Hindlimb muscle (tissue), 1 donor: ENCODE measurements at places on chromosomes 11 and 22. TPM values are rescaled to one million over a fixed set of nuclear protein-coding genes. Genes with fewer than 3 reads are reported as not detected.

IFITM10 gene
- polyA plus RNA-seq: 0.19 TPM

PRR33 gene
- 7.2 TPM for polyA plus RNA-seq

ALDH3B2 gene
- polyA plus RNA-seq: 0.90 TPM

CDHR5 gene
- 4.1 TPM for polyA plus RNA-seq

LRRC55 gene
- polyA plus RNA-seq: 1.7 TPM

DNA sequence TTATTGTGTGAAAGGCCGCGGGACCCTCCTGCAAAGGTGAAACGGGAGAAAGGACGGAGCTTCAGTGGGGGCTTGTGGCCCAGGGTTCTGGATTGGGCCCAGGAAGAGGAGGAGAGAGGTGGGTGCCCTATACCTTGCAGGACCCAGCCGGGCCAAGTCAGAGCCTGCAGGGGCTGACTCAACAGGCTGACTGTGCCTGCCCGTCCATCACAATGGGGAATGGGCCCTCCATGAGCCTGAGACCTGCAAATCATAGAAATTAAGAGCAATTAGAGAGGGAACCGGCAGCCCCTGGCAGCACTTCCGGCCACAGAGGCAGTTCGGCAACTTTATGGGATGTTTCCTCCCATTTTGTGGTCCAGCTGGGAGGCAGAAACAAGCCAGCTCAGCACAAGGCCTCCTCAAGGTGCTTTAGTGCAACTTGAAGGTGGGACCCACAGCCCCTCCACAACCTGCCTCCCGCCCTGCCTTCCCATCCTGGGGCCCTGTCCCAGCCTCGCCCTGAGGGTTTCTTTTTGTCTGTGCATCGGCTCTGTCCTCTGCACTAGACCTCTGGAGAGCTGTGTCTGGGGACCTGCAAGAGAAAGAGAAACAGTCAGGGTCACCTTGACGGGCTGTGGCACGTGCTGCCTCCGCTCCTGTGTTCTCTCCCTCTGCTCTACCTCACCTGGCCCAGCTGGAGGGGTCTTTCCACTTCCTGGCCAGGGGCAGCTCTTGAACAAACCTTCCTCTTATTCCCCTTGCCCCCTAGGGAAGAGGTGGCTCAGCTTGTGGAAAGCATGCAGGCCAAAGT lies 19.1 kb upstream of the NECTIN1 start:
- DNase-seq: no peak

DNA sequence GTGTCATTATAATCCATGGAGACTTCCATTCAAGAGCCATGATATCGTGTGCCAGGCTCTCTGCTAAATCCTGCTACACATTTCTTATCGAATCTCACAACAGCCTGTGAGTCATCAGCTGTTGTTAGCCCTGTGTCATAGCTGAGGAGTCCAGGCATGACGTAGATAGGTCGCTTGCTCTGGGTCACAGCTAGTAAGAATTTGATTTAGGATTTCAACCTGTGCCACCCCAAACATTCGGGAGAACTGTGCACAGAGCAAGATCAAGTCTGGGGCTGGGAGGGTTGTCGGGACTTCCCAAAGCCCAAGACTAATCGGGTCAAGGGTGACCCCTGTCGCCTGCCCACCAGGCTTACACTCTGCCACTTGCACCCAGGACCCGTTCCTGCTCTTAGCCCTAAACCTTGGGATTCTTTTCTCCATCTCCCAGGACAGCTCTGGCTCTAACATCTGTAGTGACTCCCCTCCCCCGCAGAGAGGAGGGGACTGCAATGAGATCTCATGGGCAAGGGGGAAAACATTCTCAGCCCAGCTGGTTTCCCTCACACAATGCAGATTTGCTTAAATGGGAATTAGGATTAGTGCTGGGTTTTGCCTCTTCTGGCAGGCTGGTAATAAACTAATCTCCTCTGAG lies 34.3 kb downstream of the TSPAN18 start:
- DNase-seq: no peak

DNA sequence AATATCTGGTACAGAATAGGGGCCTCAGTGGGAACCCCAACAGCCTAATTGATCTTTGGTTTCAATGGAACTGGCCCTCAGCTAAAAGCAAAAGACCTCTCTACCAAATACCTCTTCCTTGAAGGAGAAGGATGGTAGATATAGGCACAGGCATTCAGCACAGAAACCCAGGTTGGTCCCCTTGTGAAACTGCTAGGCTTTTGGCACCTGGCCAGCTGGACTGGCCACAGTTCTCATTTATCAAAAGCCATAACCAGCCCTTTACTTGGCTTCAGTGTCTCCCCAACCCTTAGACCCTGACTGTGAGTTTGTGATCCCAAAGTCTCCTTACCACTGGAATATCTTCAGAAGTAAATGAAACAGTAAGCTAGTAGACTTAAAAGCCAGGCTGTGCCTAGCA lies 152.9 kb downstream of the TENM4 start:
- no peak for DNase-seq

GRCh38 chr11:69862797-69863543 lies 43.8 kb upstream of the FGF3 start:
- DNase-seq: no peak

DNA sequence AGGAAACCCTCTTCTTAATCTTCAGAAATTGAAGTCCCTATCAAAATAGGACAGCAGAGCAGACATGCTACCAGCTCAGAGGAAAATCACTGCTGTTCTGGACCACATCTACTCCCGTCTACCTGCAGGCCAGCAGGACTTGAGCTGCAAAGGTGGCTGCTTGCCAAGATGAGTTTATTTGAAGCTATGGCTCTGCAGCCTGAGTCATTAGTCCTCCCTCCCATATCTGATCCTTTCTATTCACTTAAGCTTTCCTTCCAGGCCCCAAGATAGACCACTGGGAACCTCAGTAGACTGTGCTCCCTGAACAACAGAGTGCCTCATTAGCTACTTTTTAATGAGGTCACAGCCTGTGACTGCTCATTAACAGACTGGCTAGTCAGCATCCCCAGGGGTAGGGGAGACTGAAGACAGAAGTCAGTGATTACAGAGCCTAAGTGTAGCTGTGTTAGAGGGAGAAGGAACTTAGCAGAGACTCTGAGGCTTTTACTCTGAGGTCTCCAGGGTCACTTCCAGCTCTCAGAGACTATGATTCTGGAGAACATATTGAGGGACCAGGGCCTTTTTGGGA lies 6.8 kb upstream of the OR10A2 start:
- no peak for DNase-seq

DNA sequence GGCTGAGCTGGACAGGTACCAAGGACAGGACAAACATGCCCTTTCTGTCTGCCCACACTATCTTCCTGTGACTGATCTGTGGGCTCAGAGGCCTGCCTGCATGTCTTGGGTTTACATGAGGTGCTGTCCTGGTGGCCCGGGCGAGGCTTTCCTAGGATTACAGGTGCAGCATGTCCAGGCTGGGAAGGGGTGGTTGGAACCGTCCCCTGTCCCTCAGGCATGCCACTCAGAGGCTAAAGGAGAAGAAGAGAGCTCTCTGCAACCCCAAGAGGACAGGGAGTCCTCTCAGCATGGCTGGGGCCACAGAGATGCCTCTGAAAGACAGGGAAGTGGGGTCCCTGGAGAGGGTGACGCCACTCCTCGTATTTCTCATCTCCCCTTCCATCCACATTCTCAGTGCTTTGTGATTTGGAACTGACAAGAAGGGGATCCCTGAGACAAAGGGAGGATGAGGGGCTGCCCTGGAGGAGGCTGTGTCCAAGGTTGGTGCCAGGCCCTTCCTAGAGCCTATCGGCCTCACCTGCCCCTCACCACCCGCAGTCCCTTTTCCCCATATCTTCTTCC lies 64.6 kb upstream of the LMO1 start:
- no peak for DNase-seq

GRCh38 chr11:31500560-31500959 lies 8.9 kb downstream of the IMMP1L start:
- no peak for DNase-seq

DNA sequence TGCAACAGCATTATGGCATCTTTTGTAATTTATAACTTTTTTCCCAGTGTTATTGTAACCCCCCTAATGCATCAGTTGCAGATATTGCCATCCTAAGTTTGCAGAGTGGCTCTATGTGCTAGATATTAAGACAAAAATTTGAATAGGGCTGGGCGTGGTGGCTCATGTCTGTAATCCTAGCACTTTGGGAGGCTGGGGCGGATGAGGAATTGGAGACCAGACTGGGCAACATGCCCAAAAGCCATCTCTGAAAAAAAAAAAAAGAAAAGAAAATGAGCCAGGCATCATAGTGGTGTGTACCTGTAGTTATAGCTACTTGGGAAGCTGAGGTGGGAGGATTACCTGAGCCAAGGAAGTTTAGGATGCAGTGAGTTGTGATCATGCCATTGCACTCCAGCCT lies 50.1 kb upstream of the MUC15 start:
- no peak for DNase-seq

GRCh38 chr22:36180038-36180880 lies 19.7 kb upstream of the APOL3 start:
- DNase-seq: no peak

DNA sequence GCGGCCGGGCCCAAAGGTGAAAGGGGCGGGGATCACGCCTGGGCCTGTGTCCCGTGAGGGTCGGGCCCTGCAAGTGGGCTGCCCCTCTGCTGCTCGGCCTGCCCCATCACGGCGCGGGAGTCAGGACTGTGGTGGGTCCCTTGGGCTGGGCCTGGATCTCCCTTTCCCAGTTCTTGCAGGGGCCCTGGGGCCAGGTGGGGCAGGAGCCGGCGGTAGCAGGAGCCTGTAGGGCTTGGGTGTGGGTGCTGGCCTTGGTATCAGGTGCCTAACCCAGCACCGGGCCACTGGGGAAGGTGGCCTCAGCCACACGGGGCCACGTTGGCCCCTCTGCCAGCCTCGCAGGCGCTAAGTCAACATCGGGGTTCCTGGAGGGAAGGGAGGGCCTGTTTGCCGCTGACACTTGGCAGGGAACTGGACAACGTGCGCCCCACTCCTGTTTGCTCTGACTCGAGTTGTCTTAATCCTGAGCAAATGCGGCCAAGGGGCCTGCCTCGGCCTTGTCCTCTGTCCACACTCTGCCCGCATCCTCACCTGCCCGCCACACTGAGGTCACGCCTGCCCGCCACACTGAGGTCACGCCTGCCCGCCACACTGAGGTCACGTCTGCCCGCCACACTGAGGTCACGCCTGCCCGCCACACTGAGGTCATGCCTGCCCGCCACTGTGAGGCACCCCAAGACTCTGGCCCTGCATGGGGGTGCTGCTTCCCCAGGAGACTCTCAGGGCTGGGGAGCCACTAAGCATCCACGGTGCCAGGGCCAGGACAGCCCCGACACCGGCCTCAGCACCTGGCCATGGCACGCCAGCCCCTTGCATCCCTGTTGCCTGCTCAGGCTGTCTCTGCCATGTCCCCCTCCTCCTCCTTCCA lies 14.2 kb upstream of the MUC5B start:
- no peak for DNase-seq

DNA sequence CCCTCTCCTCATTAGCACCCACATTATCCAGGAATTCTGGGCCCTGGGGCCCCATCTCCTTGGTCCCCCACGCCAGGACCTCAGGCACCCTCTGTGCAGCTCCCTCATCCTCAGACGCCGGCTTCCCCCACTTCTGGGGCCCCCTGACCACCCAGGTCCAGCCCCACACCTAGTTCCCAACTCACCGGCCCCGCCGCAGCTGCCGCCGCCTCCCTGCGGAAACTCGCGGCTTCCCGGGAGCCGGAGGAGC lies at the start of gene PCSK7:
Gene PCSK7 (minus strand): TSS at position 232 of the 250 bp plus-strand sequence. CDS start 2,229 bp downstream, outside the sequence.
- no peak for DNase-seq

DNA sequence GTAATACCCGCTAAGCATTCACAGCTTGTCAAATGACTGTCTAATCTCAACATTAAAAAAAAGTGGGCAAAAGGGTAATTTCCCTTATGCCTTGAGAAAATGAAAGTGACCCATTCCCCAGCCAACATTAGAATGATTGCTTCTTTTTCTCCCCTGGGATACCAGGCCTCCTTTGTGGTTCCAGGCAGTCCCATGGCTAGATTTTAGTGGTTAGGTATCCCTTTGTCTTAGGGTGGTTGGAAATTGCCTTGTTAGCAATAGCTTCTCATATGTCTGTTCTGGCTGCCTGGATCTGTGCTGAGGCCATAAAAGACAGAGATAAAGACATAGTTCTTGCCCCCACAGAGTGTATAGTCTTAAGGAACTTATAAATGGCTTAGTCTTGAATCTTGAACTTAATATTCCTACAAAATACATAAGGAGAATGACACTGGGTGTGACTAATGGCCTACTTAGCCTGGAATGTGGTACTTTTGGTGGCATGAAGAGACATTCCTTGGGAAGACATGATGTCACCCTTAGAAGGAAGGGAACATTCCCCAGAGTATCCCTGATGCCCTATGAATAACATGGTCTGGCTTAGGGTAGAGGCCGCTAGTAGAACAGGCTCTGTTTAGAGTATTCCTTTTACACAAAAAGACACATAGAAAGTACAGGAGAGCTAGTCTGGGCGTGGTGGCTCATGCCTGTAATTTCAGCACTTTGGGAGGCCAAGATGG lies 90.3 kb downstream of the ZBTB16 start:
- no peak for DNase-seq

DNA sequence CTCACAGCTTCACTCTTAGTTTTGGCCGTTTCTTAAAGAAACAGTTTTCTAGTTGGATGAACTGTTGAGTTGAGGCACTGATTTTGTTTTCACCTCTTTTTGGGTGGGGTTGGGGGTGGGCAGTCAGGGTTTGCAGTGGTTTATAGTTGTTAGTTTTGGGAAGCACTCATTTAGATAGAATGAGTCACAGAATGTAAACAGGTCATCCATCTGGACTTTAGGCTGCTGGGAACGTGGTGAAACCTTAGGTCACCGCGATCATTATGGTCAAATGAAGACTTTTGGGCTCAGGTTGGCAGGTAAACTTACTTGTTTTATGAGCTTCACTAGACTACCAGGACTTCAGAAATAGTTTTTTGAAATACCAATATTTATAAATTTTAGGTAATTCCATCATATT lies 48.4 kb downstream of the CSTPP1 start:
- no peak for DNase-seq

DNA sequence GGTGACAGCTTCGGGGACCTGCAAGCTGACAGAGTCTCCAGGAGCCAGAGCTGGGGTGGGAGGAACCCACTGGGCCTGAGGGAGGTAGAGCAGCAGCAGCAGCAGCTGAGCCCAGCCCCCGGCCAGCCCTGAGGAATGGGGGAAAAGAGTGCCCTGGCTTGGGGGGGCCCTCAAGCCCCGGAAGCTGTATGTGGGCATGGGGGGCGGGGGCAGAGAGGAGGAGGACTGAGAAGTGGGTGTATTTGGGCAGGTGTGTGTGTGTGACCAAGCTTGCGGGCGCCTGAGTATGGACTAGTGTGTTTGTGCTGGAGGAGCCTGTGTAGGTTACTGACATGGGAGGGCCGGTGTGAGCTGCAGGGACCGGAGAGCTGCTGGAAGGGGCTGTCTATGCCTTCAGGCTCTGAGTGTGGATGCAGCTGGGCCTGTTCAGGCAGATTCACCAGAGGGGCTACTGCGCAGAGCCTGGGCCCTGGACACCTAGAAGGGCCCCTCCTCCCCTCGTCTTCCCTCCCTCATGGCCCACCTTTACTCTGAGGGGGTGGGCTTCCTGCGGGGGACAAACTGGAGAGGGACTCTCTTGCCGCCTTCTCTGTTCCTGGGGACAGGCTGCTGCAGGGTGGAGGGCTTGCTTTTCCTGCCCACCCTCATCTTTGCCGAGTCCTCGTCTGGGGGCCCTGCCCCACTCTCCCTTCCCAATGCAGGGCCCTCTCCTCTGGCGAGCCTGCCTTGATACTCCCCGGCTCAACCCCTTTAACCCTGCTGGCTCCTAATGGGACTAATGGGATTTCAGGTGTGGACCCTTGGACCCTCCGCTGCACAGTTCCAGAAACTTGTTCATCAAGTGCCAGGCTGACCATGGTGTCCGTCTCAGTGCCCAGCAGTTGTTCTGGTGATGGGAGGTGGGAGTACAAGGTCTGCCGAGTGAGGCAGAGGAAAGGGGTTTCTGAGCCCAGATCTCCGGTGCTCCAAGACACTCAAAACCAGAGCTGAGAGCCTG lies 28.2 kb downstream of the ST3GAL4 start:
- DNase-seq: no peak
